ENCODE measurements at places on chromosomes 4 and X.

- DNase-seq = no peak
Observed at GRCh38 chrX:124433186-124433585, 86.8 kb downstream of the SH2D1A start.

- DNase-seq = no peak
Observed at GRCh38 chr4:180669680-180670079, 1573.5 kb upstream of the TENM3 start.

DNA sequence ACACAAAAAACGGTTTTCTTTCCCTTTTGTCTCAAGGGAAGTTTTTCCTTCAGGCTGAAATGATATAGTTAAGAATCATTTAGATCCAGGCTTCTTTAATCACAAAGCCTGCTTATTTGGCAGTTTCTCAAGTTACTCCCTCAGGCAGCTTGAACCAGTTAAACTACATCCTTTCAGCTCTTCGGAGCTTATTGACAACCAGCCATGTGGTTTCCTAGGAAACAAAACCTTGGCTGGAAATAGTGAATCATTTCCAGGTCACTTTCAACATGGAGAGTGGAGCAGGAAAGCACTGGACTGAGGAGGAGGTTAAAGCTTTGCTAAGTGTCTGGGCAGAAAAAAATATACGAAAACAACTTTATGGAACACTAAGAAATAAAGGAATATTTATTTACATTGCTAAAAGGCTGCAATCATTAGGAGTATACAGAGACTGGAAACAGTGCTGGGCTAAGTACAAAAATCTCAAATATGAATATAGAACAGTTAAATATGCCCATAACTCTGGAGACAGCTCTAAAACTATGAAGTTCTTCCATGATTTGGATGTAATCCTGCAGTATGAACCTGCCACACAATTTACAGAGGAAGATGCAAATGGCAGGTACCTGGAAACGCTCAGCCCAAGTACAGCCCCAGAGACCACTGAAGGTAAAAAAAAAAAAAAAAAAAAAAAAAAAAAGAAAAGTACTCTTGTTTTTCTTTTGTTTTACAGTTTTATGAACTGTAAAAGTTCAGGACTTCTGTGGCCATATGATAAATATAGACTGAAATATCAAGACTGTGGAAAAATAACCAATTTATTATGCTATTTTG lies 23.2 kb upstream of the AASDH start:
- DNase-seq = no peak

GRCh38 chrX:103918571-103919269 lies 43.7 kb upstream of the TMSB15B start:
- peak; percentile 33 for DNase-seq

DNA sequence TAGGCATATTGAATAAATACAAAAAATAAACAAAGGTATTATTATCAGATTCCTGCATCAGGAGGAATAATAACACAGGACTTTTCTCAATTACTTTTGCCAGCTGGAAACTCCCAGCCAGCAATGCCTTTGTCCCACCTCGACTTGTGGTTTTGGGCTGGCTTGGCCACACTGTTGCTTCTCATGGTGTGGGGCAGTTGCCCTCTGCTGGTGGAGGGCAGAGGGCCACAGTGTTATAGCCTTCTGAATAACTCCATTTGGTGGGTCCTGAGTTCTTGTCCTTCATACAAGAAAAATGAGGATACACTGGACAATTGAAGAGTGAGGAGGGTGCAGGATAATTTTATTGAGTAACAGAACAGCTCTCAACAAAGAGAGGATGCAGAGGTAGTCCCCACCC lies 1206.0 kb upstream of the ADGRL3 start:
- no peak for DNase-seq

- no peak for DNase-seq
Observed at GRCh38 chrX:21734175-21734574, 23.7 kb downstream of the SMPX start.

GRCh38 chr4:144411119-144411518 lies 234.8 kb upstream of the HHIP start:
- DNase-seq = no peak

- no peak for DNase-seq
Observed at GRCh38 chrX:7149411-7149810, 1.5 kb upstream of the PUDP start.

DNA sequence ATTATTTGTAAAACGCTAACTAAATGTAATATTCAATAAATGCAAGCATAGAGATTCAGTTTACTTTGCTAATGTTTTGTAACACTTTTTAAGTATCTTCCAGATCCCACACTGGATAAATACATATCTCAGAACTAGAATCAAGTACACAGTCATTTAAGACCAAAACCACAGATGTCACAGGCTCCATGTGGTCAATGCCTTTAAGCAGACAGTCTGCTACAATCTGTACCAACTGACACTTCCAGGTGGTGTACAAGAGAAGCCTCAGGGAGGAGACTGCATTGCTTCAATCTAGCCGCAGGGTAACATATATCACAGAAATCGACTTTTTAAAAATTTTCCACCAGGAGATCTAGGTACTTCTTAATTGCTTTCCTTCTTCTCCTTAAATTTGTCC lies 229.6 kb upstream of the DIAPH2 start:
- no peak for DNase-seq

GRCh38 chr4:28146191-28146590 lies 1285.5 kb downstream of the STIM2 start:
- DNase-seq = no peak

- DNase-seq = no peak
Observed at GRCh38 chr4:142809559-142809958, 36.5 kb downstream of the INPP4B start.

DNA sequence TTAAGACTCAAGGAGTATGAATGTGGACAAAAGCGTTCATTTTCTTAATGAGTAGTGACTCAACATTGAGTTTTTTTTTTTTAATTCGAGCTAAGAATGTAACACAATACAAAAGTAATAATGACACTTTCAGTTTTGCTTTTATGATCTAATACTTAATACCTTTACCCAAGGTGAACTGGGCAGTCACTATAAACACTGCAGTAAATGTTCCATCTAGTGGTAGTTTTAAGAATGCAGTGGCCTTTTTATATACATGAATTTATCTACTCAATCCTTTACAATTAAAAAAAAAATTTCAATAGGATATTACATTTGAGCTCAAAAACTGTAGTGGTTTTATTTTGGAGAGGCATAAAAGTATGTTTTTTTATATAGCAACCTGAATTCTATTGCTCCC lies 33.9 kb downstream of the PDK3 start:
- no peak for DNase-seq
